ENCODE measurements at places on chromosomes 6 and 20.

- no peak for DNase-seq
Observed at GRCh38 chr6:37696220-37696840, 1.4 kb downstream of the MDGA1 start.

GRCh38 chr6:10347561-10348327 is 67.1 kb downstream of the TFAP2A start:
- DNase-seq = no peak

DNA sequence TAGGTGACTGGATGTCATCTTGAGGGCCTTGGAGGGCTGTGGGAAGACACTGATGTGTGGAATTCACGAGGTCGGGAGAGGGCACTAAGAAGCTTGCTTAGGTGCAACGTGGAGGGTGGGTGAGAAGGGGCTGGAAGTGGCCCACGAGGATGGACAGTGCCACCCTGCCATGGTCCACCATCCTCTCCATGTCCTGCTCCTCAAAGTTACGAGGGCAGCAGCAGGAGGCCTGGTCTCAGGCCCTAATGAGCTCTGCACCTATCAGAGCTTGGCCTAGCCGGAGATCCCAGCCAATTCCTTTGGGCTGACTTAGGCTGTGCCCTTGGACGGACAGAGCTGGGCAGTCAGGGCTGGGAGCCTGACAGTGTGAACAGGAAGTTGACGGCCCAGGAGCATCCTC is 27.8 kb upstream of the SCRT2 start:
- DNase-seq = no peak

DNA sequence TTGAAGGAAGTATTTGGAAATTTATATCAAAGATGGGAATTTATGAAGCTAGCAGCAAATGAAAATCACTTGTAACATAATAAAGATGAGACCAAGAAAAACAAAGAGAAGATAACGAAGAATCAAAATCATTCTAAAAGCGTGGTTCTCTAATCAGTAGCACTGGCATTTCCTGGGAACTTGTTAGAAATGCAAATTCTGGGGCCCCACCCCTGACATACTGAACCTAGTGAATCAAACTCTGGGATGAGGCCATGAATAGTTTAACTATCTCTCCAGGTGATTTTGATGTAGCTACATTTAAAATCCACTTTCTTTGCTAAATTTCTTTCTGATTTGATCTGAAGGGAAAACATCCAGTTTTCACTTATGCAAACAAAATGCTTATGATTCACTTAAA is 1075.6 kb downstream of the HACE1 start:
- DNase-seq = no peak

- no peak for DNase-seq
Observed at GRCh38 chr6:70811788-70812187, 144.1 kb downstream of the SMAP1 start.

DNA sequence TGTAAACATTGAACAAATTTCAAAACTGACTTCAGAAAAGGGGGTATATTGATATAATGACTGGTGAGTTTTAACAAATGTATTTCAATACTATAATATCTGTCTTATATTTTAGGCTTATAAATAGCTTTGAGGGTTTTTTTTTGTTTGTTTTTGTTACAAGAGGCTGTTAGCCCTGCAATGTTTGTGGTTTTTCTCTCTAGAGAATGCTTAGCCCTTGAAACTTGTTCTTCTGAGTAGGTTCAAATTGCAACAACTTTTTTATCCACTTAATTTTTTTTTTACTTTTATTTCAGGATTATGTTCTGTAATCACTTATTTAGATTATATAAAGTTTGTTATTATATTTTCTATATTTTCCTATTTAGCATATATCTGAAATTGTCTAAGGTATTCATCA is 333.2 kb downstream of the RIMS1 start:
- DNase-seq = no peak

- peak; percentile 14 for DNase-seq
Observed at GRCh38 chr20:38685853-38686473, 38.3 kb upstream of the SLC32A1 start.

DNA sequence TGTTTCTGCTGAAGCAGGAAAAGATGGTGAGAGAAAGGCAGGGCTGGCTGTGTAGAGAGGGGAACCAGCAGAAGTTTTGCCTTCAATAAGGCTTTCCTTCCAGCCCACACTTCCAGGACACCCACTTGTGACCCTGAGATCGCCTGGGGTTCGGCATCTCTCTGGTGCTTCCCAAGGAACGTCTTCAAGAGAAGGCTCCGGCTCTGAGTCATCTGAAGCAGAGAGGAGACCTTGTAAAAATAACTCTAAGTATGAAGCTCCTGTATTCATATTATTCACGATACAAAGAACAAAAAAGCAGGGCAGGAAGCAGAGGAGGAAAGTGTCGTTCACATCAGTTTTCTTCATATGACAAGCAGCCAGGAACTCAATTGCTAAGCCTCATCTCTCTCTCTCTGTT is 95.4 kb upstream of the MRPS10 start:
- no peak for DNase-seq

- DNase-seq = no peak
Observed at GRCh38 chr20:33629979-33630378, 32.1 kb upstream of the C20orf144 start.

DNA sequence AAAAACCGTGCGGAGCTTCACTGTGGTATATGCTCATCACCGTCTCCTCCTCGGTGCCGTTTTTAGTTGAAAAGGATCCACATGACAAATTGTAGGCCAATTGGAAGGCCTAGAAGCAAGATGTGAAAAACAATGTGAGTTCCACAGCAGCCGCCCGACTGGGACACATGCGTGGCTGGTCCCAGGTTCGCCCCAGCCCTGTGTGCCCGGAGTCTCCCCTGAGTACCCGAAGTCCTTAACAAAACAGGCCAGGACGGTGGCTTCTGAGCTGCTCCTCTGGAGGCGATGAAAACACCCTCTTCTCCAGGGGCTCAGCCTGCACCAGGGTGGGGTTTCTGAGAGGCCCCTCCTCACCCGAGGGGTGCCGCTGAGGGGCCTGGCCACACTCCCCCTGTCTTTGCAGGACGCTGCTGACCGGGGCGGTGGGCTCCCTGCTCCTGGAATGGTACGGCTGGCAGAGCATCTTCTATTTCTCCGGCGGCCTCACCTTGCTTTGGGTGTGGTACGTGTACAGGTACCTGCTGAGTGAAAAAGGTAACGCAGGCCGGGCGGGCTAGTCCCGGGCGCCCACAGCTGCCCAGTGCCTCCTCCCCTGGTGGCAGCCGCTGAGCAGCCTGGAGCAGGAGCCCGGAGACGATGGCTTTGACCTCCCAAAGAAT is 9.8 kb downstream of the SLC17A9 start:
- DNase-seq = no peak

GRCh38 chr6:40011844-40012243 is 77.6 kb upstream of the MOCS1 start:
- no peak for DNase-seq

GRCh38 chr20:32971703-32972161 is 32.5 kb downstream of the SUN5 start:
- DNase-seq = peak; percentile 47

DNA sequence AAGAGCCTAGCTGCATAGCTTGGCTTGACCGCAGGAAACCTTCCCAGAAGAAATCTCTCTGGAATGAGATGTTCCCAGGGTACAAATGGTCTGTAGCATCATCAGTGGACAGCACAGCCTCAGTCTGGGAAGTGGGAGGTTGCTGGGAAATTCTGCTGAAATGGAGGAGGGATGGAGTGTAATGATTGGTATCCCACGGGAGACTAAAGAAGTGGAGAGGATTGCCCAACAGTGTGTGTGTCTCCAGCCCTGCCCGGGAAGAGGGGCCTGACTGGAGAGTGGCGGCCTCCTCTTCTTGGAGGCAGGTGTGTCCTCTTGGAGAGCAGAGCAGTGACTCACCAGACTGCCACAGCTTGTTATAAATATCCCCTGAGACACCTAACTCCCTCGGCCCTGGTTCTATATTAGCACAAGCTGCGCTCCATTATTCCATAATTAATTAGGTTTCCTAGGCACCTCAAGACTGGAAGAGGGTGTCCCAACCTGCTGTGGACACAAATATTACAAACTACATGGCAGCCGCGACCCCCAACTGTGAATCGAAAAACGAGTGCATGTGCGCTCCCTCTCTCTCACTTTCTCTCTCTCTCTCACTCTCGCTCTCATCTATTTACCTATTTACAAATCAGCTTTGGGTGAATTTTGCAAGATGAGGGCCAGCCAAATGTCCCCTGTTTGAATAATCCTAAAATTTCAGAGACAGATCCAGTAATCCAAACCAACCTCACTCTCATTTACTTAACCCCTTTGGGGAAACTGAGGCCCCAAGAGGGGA is 68.8 kb downstream of the FGD2 start:
- no peak for DNase-seq

- no peak for DNase-seq
Observed at GRCh38 chr6:57182017-57182432, 9.9 kb downstream of the BAG2 start.

DNA sequence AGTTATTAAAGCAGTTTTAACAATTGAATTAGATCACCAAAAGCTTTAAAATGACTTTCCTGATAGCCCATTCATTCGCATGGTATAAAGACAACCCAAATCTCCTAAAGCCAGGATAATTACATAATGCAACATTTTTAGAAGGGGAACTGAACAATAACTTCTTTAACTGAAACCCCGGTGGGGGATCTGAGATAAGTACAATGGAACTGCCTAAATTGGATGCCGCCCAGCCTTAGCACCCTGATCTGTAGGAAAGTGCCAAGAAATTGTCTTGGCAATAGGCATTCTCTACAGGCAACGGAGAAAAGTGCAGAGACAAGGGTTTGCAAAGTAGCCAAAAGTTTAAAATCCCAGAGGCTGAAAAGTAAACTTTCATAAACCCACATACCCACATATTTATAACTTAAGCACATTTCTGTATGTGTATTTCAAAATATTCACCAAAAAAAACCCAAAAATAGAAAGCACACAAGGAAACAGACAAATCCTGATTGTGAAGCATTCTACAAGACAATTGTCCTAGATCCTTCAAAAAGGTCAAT is 98.8 kb upstream of the BEND6 start:
- no peak for DNase-seq

DNA sequence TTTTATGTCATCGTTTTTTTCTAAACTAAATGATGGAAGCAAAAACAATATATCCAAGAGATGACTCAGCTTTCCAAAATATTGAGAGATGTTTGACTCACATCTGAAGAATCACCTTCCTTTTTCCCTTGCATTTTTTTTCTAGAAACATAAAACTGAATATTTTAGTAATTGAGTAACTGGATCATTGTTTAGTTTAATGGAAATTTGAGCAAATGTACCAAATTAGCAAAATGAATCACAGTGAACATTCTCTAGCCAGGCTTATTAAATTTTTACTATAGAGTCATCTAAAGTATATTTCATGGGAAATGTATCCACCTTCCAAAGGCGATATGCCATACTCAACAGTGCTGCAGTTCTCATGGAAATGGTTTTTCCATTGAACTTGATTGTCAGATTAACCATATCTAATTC is 145.5 kb downstream of the TENT5A start:
- DNase-seq = no peak

DNA sequence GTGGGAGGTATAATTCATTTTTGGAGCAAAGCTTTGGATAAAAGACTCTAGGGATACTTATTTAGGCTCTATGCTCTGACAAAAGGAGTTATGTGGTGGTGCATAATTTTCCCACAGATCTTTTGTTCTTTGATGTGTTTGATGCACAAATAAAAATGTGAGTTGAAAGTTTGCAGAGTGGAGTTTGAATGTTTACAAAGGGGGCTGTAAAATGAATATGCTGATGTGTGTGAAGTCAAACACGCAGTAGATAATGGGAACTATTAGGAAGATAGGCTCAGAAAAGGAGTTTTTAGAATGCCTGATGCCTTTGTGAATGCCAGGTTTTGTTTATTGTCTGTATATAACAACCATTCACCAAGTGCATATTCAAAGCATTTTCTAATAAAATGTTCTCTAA is 545.0 kb upstream of the EPHA7 start:
- no peak for DNase-seq

DNA sequence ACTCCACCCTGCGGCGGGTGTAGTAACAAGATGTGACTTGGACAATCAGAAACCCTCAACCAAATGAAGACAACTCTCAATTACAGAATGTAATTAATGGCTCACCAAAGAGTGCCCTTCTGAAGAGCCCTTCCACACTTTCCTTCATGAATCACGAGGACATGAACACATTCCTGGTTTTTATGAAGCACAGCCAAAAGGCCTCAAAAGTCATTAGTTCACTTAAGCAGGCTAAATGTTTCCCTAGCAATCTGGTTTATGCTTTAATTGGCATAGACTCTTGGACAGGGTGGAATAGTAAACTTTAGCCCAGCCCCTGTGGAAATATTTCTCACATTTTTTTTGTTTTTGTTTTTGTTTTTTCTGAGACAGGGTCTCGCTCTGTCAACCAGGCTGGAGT is 20.5 kb downstream of the CPNE5 start:
- DNase-seq = no peak

DNA sequence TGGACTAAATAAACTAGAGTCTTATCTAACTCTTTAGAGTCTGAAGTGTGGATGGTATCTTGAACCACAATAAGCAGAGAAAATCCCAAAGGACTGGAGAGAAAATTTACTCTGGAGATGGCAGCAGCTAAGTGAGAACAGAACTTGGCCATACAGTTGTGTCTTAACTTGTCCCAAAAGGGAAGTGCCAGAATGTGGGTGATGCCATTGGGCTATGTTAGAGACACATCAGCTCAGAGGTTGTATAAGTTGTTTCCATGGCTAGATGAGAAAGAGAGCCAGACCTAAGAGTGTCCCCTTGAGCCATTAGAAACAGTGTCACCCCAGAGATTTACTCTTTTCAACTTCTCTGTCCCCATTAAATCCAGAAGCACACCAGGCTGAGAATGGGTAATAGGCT is 36.2 kb downstream of the FOXO3 start:
- DNase-seq = no peak

- no peak for DNase-seq
Observed at GRCh38 chr6:138814179-138814834, 18.4 kb downstream of the ECT2L start.

DNA sequence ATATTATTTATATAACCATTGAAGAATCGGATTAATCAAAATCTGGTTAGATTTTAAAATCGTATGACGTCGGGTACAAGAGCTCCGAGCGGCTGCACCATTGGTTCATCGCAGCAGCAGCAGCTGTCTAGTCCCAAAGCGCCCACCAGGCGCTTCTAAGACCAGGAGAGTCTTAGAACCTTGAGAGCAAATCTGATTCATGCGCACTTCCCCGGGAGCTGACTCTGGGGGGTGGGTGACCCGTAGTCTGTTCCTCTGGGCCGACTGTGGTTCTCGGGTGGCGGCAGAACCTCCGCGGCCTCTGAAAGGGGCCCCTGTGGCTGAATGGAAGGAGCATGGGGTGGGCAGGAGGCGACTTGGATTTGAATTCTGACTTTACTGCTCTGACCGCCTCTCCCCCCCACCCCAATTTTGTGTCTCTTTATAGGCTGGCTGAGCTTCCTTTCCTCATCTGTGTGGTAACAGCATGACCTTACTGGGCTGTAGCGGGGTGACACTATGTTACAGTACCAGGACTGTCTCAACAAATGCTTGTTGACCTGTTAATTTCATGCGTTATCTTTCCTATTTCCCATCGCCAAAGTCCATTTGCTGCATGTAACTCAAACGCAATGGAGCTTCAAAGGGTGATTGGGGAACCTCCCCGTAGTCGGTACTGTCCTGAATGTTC is 119.7 kb downstream of the RTN4IP1 start:
- DNase-seq = no peak

- no peak for DNase-seq
Observed at GRCh38 chr6:89347825-89348224, 4.7 kb downstream of the UBE2J1 start.

- no peak for DNase-seq
Observed at GRCh38 chr20:62367633-62368391, 700 bp upstream of the LAMA5 start.
